GM23338 (cell line): ENCODE measurements at places on chromosomes 2 and 18.

DNA sequence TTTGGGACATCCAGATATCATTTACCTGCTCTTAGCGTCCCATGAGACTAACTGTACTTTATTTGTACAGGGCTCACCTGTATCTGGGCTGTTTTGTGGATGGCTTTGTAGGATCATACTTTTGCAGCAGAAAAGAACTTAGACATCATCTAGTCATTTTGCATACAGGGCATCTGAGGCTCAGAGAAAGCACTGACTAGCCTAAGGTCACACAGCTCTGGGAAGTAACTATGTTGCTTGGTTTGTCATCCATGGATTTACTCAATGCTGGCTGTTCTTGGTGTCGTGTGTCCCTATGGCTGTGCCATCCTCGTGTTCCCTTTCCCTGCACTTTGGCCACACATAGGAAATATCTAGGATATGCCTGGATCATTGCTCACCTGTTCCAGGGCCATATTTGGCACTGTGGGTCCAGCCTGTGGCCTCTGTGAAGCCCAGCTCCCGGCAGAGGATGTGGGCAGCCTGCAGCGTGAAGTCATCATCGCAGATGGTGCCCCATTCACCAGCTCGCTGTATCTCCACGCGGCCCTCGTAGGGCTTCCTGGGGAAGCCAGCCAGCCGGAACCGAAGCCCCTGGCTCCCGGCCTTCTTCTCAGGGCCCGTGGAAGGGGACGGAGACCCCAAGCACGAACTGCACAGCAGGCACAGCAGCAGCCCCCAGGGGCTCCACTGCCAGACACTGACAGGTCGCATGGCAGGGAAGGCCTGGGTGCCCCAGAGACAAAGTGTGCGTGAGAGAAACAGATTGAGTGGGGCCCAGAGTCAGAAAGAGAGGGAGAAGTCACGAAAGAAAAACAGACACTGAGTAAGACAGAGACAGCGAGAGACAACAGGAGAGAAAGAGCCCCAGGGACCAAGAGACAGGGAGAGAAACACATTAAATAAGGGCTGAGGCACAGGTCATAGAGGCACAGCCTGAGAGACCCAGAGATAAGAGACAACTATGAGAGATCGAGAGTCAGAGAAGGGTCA, 1.5 kb downstream of the LOXL3 start:
- DNase-seq = no peak

DNA sequence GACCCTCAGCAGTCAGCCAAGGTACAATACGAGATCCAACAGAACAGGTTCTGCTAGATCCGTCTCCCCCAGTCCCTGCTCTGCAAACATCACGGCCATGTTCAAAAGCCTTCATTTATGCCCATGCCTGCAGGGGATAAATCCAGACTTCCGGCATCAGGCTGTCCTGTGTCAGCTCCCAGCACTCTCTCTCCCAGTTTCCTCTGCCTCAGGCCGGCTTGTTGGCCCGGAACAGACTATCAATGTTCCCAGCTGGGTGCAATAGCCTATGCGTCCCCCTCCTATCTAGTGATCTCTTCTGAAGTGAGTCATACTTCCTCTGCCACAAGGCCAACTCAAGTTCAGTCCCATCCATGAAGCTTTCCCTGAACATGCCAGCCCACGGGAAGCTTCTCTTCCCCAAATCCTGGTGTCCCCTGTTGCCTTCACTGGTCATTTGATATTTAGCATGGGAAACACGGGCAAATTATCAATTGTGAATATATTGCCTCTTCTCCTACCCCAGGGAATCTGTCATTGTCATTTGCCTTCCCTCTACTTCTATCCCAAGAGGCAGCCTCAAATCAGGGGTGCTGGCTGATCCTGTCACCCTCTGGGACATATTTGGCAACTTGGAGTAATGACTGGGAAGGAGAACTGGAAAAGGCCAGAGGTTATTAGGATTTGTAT, 51.1 kb downstream of the CAPN13 start:
- DNase-seq = no peak

DNA sequence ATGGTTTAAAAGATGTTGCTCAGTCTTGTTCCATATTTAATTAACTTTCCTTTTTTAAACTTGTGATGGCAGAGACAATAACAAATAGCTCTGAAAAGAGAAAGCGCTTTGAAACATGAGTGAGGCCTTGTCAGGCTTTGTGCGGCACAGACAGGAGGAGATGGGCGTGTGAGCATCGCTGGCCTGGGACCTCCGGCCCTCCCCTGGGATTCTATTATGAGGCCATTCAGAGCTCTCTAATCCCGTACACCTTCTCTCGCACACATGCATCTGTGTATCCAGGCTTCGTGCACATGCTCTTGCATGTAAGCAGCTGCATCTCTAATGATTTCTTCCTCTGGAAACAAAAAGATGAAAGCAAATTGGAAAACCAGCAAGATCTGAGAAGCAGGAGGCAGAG, 313.7 kb downstream of the ZNF521 start:
- no peak for DNase-seq

- no peak for DNase-seq
These were observed 824.9 kb downstream of the GALR1 start for GRCh38 chr18:78074400-78075020.

- DNase-seq = no peak
These were observed 153.0 kb downstream of the ZFP36L2 start for GRCh38 chr2:43073401-43073825.

DNA sequence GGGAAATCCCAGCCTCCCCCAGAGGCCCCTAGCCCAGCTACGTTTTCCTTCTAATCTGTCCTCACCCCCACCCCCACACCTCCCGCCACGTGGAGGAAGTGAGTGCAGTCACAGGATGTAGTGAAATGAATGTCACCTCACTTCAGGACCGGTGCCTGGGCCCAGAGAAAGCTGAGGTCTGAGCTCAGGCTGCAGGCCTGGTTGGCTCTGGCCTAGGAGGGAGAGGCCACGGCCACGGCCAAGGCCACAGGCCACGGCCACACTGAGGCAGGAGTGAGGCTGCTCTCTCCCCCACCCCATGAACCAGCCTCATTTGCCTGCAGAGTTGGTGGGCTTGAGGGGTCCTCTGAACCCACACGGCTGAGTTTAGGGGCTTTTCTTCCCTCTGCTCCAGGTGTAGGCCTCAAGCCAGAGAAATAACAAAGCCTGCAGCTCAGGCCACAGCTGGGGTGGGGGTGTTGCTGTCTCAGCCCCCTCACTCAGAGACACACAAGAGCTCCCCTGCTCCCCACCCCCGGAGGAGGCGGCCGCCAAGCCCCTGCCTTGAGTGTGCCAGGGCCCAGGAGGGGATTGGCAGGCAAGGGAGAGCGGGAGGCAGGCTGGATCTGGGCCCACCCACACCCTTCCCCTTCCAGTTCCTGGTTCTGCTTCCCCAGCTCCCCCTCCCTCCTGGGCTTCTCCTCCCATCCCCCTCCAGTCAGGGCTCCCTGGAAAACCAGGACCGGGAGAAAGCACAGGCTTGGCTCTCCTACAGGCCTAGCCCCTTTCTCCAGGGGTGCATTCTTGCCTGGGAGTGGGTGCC, 27.0 kb downstream of the DNMT3A start:
- peak; percentile 93 for DNase-seq

DNA sequence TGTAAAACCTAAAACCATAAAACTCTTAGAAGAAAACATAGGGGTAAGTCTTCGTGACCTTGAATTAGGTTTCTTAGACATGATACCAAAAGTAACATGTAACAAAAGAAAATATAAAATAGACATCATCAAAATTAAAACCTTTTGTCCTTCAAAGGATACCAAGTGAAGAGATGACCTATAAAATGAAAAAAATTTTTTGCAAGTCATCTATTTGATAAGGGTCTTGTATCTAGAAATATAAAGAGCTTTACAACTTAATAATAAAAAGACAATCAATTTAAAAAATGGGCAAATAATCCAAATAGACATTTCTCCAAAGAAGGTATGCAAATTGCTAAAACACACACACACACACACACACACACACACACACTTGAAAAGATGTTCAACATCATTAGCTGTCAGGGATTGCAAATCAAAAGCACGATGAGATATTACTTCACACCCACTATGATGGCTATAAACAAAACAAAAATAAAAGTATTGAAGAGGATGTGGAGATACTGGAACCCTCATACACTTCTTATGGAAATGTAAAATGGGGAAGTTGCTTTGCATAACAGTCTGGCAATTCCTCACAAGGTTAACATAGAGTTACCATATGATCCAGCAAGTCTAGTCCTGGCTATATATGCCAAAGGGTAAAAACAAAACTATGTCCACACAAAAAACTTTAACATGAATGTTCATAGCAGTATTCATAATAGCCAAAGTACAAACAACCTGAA, 23.3 kb downstream of the SPDYA start:
- no peak for DNase-seq

DNA sequence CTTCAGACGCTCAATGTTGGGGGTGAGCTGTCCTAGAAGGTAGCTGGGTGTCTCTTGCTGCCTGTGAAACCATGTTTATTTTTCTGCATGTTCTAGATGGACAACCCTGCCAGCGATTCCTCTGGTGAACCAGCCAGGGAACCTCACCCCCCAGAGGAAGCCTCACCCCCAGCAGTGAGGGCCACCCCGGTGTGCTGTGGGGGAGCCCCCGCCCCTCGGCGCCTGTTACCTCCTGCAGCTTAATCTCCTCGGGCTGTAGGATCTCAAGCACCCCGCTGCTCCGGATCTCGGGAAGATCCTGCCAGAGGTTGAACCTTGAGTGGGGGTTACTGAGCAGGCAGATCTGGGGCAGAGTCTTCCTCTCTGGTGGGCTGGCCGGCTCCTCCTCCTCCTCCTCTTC, 50.0 kb downstream of the SNORC start:
- DNase-seq = no peak

DNA sequence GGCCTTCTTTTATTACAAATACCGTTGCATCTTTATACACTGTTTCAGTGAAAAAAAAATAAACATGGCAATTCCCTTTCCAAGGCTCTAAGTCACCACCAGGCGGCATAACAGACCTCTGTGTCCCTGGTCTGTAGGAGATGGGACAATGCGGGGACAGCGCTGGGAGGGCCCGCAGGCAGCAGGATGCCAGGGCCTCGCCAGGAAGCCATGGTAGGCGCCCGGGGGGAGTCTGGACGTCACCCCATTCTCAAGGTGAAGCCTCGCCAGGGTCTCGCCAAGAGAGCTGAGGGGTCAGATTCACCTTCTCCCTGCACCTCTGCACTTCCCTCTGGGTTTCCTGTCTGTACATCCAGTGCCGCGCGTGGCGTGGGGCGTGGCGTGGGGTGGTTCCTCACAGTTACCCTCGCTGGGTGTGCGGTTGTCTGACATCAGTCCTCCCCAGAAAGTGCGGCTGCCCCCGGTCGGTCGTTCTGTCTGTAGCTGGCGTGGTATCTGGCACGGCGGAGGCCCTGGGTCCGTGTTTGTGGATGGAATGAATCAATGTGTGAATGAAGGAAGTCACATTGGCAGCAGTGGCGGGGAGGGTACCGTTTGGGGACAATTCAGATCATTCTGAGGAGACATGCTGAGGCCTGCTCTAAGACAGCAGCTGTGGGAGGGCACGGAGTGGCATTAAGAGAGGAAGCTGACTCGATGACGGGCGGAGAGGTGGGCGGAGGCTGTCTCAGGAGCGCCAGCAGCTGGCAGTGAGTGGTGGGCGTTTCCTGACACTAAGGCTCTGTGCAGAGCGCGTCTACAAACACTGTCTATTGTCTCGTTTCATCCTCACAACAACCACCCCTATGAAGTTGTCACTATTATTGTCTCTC, 46.0 kb downstream of the LRRFIP1 start:
- DNase-seq = peak; percentile 87

DNA sequence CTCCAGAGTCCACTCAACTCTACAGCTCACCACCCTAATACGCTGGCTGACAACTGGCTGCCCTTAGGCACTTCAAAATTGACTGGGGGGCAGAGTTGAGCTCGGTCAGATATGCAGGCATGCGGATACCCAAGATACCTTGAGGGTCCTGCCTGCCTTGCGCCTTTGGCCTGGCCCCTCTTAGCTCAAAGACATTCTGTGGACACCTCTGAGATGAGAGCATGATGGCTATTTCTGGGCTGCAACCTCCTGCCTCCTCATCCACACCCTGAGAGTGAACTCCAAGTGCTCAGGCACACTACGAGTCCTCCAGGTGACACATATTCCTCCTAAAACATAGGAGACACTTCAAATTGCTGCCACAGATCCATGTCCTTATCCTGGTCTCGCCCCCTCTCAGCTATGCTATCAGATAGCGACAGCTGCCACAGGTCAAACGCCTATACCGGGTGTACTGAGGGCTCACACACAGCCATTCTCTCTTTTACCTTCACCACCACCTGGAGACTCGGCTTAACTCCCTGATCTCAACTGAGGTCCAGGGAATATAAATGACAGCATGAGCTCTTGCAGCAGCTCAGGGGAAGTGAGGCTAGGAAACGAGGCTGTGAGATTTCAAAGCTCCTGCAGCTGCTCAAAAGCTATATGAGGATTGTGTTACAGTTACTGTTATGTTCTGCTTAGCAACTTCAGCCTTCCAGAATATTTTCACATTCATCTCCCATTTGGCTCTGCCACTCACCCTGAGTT, 60.5 kb upstream of the TEX51 start:
- no peak for DNase-seq

GRCh38 chr2:209189893-209190292, 234.0 kb upstream of the MAP2 start:
- DNase-seq = no peak

GRCh38 chr18:9614401-9615279, at the start of gene PPP4R1:
TSS of gene PPP4R1 (minus strand) at chr18:9614559. CDS start at chr18:9614484, 75 bp downstream.
- DNase-seq = peak; percentile 89

- DNase-seq = peak; percentile 73
These were observed 87.9 kb downstream of the ICOS start for GRCh38 chr2:204024503-204024902.

DNA sequence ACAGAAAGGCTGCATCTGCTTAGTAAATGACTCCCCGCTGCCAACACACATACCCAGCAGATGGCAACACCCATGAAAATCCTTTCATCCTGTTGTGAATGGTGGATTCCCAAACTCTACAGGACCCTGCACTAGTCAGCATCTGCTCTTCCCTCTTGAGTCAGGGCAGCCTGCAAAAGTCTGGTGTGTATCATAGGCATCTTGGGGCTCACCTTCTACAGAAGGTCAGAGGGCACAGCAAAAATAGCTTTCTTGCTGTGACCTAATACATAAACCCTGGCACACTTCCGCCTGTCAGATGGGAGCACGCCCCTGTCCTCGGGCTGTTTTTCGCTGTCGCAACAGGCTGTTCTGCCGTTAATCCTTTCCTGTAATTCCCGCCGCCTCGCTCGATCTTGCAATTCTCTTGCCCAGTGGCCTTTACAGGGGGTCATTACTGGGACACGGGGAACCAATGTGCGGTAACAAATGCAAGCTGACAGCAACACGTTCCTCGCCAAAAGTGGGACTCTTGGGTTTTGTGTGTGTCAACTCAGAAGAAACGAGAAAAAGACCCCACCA, 19.9 kb upstream of the SCYGR1 start:
- no peak for DNase-seq

- DNase-seq = no peak
These were observed 48.7 kb upstream of the OTOF start for GRCh38 chr2:26526589-26526988.

- DNase-seq = no peak
These were observed 86.4 kb downstream of the GFPT1 start for GRCh38 chr2:69300650-69301049.
